Activated CD4-positive, alpha-beta memory T cell treated with anti-CD3 and anti-CD28 coated beads for 36 hours (primary cell): ENCODE measurements at places on chromosomes 16 and 17. TPM values are rescaled to one million over a fixed set of nuclear protein-coding genes. Genes with fewer than 3 reads are reported as not detected.

KRT25 gene
- not detected for total RNA-seq

KRT36 gene
- not detected for total RNA-seq

CHD9NB gene
- not detected for total RNA-seq

PARD6A gene
- total RNA-seq = 11.2 TPM

CLEC19A gene
- total RNA-seq = not detected

DNA sequence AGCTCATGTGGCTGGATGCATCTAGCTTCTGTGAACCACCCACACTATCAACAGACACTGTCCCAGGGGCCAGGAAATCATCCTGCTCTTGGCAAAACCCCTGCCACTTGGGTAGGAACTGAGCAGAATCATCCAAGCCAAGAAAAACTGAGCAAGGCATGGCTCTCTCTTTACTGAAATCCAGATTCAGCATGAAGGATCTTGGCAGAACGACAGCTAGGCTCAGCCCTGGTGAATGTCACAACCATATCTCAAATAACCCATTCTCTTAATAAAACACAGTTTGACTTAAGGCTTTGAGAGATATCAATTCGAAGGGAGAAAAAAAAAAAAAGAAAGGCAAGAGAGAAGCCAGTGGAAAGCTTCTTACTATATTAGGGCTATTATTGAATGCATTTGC is 72.2 kb downstream of the MAF start:
- DNase-seq = no peak

DNA sequence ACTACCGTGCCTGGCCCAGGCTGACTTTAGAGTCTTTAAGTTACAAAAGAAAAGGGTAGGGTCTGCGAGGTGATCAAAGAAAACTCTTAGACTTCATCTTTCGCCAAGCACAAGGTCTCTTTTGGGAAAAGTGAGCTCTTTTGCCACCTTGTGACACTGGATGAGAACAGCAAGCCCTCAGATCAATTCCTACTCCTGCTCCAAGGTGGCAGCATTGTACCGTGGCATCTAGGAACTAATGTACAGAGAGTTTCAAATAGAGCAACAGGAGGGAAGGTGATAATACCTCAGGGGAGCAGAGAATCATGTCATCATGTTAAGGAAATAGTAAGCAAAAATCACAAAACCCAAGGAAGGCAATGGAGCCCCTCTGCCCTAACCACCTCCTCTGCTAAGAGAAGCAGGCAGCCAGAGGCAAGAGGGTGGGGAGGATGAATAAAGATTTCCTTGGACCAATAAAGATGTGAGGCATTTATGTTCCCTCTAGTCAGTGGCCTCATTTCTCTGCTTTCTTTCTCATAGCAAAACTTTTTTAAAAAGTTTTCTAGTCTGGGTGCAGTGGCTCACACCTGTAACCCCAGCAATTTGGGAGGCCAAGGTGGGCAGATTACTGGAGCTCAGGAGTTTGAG is 2.1 kb upstream of the C17orf78 start:
- peak; percentile 83 for DNase-seq

GRCh38 chr17:44828919-44829522 is 1.1 kb downstream of the GJC1 start:
- DNase-seq = peak; percentile 35

DNA sequence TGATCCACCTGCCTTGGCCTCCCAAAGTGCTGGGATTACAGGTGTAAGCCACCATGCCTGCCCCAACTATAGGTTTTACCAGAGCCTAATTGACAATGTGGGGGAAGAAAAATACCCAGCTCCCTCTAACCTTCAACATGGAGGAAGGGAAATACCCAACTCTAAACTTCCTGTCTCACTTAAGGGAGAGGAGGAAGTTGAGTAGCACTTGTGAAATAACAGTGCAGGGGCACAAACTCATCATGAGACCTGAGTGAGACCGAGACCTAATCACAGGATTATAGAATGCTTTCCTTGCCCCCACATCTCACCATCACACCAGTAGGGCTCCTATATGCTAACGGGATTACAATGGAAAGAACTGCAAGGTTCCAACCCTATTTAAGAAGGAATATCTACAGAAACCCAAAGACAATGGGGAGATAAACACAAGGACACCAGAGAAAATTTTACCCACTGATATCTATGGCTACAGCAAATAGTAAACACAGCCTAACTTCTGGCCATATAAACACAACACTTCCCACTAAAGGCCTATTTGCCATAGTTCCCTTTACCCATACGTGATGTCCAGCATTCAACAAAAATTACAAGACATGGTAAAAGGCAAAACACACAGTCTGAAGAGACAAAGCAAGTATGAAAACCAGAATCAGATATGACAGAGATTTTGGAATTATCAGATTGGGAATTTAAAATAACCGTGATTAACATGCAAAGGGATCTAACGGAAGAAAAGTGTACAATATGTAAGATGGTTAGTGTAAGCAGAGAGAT is 26.9 kb downstream of the OR3A1 start:
- DNase-seq = no peak

GRCh38 chr16:58485184-58485887 is 14.6 kb upstream of the NDRG4 start:
- DNase-seq = no peak

- no peak for DNase-seq
These were observed 10.6 kb downstream of the CNTD1 start for GRCh38 chr17:42809250-42809649.

GRCh38 chr16:89146211-89147005 is 25.1 kb upstream of the CDH15 start:
- DNase-seq = no peak

GRCh38 chr17:10618202-10618635 is 38.9 kb downstream of the MYH3 start:
- peak; percentile 70 for DNase-seq

- no peak for DNase-seq
These were observed 19.8 kb upstream of the G6PC1 start for GRCh38 chr17:42880776-42881310.
